ENCODE measurements at places on chromosomes 3 and 15.

- DNase-seq = no peak
These were observed 91.5 kb downstream of the ST6GAL1 start for GRCh38 chr3:187021748-187022402.

DNA sequence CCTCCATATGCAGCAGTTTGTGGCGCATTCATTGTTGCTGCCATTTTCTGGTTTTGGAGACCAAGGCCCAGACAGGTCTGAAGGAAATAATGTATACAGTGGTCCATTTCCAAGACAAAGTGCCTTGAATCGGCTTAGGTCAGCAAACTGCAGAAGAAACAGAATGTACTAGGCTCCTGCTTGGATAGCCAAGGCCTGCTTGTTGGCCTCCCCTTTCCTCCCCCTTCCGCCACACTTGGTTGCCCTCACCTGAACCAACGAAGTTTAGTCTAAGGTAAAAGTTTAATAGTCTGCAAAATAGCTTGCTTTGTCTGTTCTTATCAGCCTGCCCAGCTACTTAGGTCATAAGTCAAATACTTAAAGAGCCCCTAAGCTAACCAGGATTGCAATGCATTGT lies 12.0 kb upstream of the RTP3 start:
- no peak for DNase-seq

DNA sequence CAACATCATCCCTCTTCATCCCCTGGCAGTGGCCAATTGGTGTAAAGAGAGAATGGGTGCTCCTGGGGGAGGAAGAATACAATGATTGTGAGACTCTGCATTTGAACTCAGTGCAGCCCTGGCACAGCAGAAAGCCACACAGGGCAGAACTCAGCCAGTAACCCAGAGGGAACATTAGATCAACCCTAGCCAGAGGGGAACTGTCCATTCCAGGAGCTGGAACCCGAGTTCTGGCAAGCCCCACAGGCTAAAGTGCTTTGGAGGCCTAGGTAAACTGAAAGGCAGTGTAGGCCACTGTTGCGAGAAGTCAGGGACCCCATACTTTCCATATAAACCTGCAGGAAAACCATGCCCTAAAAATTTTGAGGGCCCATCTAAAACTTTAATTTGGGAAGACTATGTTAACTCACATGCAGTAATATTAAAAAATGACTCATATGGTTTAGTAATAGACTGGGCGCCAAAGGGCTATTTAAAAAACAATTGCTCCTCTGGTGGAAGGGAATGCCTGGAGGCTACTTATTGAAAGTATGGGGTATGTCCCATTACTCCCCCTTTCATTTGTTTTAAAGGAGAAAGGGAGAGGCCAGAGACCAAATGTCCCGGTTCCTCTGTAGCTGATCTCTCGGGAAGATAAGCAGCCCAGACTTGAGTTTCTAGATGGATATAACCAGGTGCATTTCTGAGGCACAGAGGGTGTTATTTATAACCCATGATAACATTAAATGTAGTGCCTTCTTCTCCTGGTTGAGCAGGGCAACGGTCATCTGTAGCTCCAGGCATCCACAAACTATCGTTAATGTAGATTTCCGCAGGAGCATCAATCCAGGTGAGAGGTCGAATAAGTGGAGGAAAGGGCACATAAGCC lies 5.8 kb upstream of the RAD51 start:
- DNase-seq = no peak

- DNase-seq = no peak
These were observed 1056.4 kb downstream of the NTRK3 start for GRCh38 chr15:87200149-87200548.

DNA sequence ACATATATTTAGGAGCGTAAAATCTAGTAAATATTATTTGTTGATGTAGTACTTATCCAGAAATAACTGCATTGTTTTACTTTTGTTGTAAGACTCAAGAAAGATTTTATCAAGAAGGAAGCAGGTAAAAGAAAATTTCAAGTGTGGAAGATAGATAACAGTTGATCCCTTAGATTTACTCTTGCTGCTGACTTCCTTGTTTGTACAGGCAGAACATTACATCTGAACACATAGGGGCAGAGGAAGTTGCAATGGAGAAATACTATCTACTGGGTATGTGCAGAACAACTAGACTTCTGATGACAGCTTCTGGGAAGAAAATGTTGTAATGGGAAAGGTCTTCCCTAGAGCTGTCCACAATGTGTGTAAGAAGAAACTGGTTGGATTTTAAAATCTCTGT lies 350.6 kb downstream of the NLGN1 start:
- DNase-seq = no peak

DNA sequence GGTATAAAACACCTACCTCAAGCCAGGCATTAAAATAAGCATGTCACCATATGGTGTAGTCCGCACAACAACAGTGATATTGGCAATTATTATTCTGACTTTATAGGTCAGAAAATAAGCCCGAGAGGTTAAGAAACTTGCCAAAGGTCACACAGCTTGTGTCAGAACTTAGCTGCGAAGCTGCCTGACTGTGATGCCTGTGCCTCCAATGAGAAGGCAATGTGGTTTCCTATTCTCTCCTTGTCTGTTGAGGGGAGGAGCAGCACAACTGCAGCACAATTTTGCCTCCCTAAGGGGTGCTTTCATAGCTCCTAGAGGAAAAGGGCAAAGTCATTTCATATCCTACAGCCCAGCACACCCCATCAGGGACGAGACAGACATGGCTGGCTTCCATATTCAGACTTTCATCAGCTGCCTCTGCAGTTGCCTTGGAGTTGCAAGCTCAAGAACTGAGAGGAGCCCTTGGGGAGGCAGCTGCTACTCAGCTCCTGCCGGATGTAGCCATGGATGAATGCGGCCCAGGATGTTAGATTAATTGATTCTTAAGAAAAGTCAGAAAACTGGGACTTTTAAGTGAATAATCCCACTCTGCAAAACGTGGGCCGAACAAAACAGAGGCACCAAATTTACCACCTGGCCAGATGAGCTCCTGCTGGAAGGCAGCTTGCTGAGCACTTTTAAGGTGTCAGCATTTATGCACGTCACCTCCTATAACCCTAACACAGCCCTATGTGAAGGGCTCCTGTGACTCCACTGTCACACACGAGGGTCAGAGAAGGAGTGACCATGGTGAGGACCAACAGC lies 38.5 kb downstream of the MYO5C start:
- no peak for DNase-seq

DNA sequence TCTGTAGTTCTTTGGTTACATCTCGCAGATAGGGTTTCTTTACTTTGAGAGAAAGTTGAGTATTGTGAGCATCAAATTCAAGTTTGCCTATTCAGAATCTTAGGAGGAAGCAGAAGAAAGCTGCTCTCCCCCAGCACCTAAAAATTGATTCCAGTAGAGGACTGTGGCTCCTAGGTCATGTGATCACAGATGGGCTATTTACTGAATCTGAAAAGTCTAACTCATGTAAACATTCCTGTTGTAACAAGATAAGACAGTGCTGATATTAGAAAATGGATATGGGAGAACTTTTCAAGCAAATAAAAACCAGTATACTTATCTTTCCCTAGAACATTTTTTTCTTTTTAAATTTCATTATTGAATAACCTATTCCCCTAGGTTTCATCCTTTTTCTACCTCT lies 308.4 kb upstream of the SLITRK3 start:
- no peak for DNase-seq

DNA sequence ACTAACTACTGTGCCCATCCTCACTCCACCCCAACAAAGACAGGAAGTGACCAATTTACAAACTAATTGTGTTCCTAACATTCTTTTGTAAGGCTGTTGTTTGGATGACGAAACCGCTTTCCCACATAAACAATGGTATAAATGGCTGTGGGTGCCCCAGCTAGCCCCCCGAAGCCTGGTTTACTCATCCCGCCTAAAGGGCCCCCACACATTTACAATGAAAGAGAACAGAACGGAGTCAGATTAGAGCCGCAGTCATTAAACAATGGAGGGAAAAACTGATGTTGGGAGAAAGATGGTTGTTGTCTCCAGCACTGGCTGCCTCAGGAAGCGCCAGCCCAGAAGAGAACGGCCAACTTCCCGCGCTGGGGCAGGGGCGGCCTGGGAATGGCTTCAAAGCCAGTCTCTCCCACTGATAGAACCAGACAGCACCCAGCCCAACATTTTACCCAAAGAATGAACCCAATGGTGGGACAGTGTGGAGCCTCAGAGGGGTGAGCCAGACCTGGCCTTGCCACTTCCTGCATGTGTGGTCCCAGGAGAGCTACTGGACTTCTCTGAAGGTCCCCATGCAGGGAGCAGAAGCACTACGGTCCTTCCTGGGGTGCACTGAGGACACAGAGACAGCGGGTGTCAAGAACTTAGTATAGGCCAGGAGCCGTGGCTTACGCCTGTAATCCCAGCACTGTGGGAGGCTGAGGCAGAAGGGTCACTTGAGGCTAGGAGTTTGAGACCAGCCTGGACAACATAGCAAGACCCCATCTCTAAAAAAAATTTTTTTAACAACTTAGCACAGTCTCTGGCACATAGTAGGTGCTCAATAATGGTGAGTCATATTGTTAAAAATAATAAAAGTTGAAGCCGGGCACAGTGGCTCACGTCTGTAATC lies 75.8 kb upstream of the GATA2 start:
- DNase-seq = no peak

GRCh38 chr3:172209333-172210321 lies 170.2 kb downstream of the FNDC3B start:
- DNase-seq = no peak

- DNase-seq = no peak
These were observed 32.3 kb upstream of the MFSD1 start for GRCh38 chr3:158769549-158769948.

Data from cerebellar nuclear complex (tissue), 1 donor.